GM19239 (cell line): ENCODE measurements at places on chromosomes 4 and X.

- no peak for DNase-seq
Measured at GRCh38 chrX:17521871-17522693, 147.1 kb downstream of the NHS start.

- DNase-seq = no peak
Measured at GRCh38 chrX:121642415-121642814, 595.0 kb downstream of the GLUD2 start.

DNA sequence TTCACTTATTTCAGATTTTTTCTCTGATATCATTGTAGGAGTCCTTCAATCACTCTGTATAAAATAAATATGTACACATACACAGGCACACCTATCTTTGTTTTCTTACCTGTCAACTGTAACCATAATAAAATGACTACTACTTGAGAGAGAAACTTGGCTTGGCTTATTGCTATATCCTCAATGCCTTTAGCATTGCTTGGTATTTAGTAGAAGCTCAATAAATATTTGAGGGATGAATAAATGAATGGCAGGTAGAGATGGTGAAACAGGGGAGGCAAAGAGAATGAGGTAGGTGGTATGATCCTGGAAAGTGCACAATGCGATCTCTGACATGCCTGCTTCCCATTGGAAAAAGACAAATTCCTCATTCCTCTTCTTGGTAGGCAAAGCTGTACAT is 21.8 kb upstream of the CXCL6 start:
- DNase-seq = no peak

DNA sequence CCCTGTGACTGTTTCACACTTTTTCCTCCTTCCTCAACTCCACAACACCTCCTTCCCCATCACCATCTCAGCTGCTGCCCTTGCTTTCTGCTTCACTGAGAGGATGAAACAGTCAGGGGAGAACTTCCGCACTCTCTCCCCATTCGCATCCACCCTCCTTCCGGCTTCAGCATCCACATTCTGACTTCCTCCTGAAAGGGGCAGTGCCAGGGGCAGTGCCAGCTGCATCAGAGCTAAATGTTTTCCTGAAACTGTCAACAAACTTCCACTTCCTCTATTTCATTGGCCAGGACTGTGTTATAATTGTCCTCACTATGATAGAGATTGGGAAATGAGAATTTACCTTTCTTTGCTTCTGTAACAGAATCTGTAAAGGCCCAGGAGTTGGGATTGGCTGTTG is 18.2 kb upstream of the RASL11B start:
- no peak for DNase-seq

- DNase-seq = no peak
Measured at GRCh38 chr4:1295405-1296055, 5.8 kb downstream of the MAEA start.

DNA sequence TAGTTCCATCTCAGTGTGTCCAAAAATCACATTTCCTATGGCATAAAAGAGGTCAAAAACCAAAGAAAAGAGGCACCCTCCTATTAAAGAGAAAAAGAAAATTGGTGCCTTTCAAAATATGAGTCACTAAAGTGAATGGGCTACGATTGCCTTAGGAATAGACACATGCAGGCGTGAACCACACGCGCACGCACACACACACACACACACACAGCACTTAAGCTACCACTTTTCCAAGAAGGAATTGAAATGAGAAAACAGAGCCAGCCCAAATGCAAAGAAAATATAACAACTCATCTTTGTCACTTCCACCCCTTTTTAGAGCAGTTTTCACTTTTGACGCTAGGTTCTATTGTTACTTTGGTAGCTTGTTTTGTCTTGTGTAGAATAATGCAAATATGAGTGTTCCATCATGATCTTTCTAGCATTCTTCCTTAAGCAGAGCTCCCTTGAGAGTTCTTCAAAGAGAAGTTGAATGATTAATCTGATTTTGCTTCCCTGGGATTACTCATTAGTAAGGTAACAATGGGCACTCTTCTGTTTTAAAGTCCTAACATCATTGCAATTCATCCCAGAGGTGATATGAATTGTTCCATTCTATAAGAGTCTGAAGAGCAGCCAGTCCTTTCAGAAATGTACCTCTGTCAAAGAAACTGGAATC is 239.2 kb upstream of the GNPDA2 start:
- DNase-seq = no peak

DNA sequence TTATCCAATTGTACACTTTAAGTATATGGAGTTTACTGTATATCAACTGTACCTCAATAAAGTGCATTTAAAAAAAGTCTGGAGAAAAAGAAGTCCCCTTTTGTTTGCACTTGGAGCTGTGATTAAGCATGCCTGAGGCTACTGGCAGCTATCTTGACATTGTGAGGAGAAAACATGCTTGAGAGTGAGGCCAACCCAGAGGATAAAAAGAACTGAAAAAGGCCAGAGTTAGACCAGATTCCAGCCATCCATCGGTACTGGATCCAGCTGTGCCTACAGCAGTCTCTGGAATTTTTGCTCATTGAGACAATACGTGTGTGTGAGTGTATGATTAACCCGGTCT is 57.4 kb downstream of the LGI2 start:
- no peak for DNase-seq

DNA sequence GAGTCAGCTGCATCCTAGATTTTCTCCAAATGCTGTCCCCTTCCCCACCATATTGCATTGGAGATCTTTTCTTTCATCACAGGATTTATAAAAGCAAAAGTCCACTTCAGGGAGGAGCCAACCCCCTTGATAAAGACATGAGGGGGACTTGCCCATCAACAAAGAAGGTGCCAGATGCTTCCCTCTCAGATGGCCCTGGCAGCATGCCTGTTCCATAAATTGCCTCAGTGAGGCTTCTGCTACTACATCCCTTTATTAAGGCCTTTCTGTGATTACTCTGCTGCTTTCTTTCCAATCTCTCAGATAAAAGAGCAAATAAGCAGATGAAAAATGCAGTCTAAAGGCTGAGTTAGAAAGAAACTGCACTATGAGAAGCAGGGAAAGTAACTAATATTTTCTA is 511.6 kb downstream of the PACRGL start:
- DNase-seq = no peak

GRCh38 chr4:56755901-56756300 is 65.6 kb downstream of the SPINK2 start:
- no peak for DNase-seq

DNA sequence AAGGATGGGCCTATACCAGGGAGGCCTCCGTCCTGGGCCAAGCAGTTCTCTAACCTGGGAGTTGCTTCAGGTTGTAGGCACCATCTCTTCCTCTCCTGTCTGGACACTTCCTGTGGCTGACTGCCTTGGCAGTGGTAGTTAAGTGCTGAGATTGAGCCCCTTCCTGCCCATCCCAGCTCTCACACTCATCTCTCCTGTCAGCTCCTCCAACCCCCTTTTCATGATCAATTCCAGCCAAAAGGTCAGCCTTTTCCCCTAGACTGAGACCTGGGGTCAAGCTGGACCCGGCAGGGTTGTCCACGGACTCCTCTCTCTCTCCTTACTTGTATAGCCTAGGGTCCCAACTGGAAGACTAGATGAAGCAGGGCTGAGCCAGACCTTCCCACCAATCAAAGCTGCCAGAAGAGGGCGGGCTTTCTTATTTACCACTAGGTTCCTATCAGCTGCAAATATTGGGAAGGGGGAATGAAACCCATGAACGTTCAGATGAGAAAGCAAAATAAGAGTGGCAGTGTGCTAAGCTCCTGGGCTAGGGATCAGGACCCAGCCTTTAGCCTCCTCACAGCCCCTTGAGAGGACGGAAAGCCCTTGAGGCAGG is 34.5 kb downstream of the KDM5C start:
- DNase-seq = no peak

DNA sequence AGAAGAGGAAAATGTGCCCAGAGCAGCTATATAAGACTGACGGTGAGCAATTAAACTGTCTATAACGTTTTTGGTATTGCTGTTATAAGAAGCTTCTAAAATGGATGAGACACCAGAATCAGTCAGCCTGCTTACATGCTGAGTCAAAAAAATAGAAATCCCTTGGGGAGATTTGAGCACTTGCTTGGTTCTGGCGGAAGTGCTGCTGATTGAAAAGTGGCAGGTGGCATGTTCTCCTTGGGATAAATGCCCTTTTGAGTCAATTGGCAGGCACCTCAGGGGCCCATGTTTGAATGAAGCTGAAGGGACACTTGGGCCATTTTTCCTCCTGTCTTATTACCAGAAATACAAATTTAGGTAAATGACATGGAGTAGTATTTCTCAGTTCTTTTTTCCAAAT is 148.7 kb downstream of the PTCHD1 start:
- DNase-seq = no peak
